ENCODE measurements at places on chromosomes 3 and 15.
A peak's percentile ranks its signal among the peaks of the same experiment; 100 is the strongest.

- no peak for DNase-seq
Observed at GRCh38 chr3:186166036-186166435, 57.1 kb upstream of the ETV5 start.

DNA sequence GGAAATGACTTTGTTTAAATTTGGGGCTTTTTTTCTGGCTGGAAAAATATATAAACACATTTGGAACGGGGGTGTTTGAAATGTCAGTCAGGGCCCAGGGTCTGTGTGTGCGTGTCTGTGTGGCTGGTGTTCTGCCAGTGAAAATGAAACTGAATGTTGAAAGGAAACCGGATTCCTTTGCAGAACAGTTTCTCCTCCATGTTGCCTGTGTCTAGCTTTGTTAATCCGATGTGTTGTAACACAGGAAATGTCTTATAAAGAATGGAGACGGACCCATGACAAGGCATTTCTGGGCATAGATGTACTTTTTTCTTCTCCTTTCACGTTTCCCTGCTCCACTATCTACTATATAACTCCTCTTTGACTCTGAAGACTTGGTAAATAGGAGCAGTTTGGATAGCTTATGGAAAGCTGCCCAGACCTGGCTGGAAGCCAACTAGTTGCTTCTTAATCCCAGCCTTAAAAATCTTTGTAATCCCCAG lies 2.8 kb downstream of the SQOR start:
- DNase-seq = peak; percentile 40

GRCh38 chr15:57340682-57341259 lies 35.5 kb upstream of the CGNL1 start:
- peak; percentile 34 for DNase-seq

DNA sequence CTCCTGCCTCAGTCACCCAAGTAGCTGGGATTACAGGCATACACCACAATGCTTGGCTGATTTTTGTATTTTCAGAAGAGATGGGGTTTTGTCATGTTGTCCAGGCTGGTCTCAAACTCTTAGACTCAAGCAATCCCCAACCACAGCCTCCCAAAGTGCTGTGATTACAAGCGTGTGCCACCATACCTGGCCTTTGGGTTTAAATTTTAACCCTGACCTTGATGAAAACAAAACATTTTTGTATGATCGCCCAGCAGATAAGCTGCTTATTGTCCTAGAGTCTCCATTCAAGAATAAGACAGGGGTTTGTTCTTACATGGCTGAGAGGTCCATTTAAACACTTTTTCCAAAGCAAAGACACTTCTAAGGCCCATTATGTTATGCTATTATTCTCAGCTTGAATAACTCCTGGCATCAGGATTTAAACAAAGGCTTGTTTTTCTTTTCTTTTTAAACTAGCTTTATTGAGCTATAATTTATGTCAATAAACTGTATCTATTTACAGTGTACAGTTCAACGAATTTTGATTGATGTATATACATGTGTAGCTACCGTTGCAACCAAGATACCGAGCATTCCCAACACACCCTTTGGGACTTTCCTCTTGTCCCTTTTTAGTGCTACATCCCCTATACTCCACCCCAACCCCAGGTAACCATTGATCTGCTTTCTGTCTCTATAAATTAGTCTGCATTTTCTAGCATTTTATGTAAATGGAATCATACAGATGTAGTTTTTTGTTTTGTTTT lies 1.4 kb upstream of the MUC13 start:
- DNase-seq = no peak

DNA sequence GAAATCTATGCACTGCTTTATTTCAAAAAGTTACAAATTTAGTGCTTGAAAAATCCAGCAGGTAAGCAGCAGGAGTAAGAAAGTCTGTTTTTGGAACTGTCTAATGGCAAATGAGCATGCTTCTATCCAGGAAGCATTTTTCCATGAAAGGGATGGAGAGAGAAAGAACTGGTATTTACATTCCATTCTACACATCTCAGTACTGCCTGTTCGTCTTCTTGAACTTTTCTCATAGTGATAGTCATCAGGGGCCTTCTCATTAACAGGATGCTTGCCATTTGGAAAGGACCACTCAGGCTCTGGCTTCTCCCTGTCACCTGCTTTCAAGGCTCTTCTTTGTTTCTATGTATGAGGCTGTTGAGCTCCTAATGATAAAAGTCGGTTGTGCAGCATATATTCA lies 267.3 kb upstream of the IL12A start:
- DNase-seq = no peak

DNA sequence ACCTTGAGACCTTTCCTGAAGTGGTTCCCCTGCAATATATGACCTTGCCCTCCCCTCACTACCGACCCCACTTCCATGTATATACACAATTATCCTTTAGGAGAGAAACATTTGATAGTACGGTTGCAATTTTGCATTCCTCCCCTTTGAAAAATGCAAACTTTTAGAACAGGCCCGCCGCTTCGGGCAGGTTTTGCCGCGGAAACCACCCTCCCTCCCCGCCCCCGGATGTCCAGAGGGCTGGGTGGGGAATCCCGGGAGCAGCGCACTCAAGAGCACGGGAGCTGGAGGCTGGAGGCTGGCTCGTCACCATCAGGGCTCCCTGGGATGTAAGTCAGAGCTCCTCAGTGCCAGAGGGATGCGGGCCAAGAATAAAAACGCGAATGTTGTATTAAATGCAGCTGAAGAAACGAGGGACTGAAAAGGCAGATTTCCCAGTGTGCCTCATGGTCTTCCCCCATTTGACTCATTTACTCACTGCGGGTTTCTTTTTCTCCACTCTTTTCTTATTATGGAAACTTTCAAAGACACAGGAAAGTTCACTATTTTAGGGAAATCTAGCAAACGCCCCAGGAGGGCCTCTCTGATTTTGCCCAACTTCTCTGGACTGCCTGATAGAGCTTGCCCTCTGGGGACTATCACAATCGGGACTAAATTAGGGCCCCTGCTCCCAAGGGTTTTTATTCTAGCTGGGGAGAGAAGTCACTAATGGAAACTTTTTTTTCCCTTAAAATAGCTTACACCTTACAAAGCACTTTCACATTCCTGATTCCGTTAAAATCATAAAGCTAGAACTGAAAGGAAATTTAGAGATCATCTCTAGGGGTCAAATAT lies 2.9 kb upstream of the USP3 start:
- no peak for DNase-seq

GRCh38 chr3:197889204-197889930 lies 60.6 kb upstream of the RPL35A start:
- DNase-seq = no peak

DNA sequence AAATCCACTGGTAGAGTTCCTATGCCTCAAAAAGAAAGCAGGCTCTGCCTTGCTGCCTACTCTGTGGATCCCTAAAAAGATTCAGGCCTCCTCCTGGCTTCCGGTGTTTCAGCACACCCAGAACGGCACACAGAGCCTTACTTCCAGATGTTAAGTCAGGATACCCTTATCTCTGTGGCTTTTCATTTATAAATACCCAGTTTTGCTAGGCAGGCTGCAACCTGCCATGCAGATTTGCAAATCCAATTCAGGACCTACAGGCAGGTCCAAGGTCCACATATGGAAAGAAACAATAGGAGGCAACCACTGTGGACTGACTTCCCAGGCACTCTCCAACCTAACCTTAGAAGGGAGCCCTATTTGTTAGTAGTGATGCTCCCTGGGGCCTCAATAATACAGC lies 30.7 kb downstream of the EFL1 start:
- no peak for DNase-seq

DNA sequence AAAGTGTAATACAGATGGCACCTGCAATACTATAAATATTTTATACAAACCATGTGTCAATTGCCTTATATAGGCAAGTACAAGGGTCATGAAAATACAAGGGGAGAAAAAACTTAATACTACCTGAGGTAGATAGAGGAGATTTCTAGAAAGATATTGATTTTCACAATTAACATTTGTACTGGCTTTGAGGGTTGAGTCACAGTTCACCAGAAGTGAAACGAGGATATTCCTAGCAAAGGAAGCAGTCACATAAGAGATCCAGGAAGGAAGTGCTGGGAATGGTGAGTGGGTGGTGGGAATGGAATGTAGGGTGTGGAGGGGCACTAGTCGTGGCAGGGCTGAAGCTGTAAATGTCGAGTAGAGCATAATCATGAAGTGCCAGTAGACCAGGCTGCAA lies 108.7 kb downstream of the P2RY1 start:
- no peak for DNase-seq

DNA sequence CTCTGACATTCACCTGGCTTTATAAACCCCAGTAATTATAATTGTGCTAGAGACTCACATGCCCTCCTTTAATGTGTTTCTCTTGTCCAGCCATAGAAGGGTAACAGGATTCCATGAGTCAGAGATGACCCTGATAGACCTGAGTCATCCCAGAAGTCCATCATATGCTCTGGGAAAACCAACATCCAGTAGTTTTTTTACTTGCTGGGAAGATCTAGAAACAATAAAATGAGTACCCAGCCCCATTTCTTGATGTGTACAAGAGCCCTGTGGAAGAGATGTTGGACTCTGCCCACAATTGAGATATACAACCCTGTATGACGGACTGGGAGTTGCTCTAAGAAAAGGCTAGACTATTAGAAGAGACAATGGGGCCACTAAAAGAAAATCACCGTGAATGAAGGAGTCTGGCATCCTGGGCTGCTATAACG lies 22.4 kb upstream of the THUMPD3 start:
- DNase-seq = no peak

GRCh38 chr3:154791611-154792010 lies 288.5 kb upstream of the MME start:
- no peak for DNase-seq

- peak; percentile 62 for DNase-seq
Observed at GRCh38 chr15:93942269-93942694, 289.1 kb upstream of the MCTP2 start.

DNA sequence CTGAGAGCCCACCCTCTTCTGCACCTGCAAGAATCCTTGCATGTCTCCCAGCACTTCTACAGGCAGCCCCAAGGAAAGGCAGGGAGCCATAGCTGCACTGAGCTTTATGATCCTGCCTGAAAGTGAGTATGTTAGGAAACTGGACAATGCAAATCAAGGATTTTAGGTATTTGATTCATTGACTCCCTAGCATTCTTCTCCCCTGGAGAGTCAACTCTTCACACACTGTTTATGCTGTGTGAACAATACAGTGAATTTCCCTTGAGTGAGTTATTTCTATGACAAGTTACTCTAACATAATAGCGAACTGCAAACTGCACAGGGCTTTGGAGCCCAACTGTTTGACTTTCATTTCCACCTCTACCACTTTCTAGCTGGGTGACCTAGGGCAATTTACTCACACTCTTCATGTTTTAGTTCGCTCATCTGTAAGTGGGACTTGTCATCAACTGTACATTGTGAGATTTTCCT lies 96.0 kb upstream of the PHLDB2 start:
- no peak for DNase-seq

Measured in hematopoietic multipotent progenitor cell treated with erythropoietin and hydrocortisone succinate and interleukin-3 and kit ligand, for 15 days (in vitro differentiated cells).